BE2C (cell line): ENCODE measurements at places on chromosomes 16 and 17.

GRCh38 chr16:73265124-73265837 lies 217.4 kb upstream of the ZFHX3 start:
- DNase-seq: peak; percentile 41

DNA sequence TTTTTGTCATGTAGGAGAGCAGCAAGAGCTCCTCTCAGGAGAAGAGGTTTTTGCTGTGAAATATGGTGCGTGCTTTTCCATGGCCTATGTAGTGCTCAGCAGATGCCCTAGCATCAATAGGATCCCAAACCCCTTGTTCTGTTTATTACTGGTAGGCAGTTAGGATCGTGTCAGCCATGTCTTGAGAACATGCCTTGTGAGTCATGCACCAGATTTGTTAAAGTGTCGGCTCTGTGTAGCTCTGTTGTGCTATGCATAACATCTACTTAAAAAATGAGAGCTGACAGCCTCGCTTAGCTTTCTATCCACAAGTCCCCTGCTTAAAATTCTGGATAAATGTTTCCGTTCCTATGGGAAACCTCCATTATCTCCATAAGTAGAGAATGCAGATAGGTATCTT lies 4.4 kb upstream of the EIF4A3 start:
- no peak for DNase-seq

GRCh38 chr17:28427371-28427770 lies 21.4 kb upstream of the SLC46A1 start:
- DNase-seq: no peak

GRCh38 chr16:85718682-85719081 lies 29.9 kb upstream of the GINS2 start:
- DNase-seq: peak; percentile 63

DNA sequence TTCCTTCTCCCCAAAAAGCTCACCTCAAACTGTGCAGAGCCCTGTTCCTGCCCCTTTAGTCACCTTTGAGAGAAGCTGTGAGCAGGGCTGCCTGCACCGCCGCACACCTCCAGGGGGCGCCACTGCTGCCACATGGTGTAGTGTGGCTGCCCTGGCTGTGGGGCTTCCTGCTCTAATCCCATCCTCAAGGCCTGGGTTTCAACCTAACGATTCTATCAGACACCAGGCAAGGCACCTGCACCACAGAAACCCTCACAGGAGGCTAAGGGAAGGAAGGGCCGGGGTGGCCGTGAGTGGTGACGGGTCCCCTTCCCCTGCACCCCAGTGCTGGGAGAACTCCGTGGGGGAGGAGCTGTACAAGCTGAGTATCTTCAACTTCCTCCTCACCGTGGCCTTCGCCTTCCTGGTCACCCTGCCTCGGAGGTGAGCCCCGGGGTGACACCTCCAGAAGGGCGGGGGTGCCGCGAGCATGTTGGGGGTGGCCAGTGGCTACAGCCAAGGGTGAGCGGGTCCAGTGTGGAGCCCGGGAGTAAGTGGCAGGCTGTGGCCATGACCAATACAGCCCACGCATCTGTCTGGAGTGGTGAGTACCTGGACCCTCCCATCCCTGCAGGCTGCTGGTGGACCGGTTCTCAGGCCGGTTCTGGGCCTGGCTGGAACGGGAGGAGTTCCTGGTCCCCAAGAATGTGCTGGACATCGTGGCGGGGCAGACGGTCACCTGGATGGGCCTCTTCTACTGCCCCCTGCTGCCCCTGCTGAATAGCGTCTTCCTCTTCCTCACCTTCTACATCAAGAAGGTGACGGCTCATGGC lies 7.0 kb downstream of the TMC8 start:
- peak; percentile 27 for DNase-seq

DNA sequence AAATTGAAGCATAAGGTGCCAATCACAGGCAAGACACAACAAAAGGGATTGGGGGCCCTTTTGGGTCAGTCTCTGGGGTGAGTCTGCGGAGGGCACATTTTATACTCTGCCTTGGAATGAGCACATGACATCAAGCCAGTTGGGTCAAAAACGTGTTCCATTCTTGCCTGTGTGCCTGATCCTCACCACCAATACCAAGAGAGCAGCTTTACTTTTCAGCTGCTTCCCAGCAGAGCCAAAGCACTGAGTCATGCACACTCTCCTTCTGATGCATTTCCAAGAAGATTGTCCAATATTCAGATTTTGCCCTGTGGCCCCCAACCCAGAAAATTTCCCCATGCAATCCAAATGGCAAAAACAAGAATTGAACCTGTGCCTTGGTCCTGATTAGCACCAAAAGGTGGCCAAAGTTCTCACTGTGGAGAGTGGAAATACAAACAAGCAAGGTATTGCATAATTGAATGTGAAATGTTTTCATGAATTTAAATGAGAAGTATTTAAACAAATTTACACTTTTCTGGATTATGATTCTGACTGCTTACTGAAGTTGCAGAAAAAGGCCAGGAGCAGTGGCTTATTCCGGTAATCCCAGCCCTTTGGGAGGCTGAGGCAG lies 217.8 kb upstream of the SOX9 start:
- DNase-seq: no peak

DNA sequence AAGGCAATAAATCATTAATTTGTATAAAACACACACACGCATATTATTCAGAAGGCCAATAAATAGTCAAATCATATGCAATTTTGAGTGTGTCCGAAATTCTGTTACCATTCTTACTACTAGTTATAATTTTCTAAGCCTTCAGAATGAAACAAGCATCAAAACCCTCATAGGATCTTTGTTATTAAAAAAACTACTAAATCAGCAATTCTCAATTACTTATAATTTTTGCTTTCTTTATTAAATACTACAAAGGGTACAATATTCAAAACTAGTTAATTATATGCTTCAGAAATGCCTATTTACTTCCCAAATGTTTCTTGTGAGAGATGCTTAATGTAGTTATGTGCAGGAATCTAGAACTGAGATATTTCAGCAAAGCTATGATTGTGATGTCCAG lies 413.1 kb upstream of the KIF2B start:
- no peak for DNase-seq

GRCh38 chr17:7190276-7190917 lies 11.2 kb upstream of the ASGR1 start:
- no peak for DNase-seq

DNA sequence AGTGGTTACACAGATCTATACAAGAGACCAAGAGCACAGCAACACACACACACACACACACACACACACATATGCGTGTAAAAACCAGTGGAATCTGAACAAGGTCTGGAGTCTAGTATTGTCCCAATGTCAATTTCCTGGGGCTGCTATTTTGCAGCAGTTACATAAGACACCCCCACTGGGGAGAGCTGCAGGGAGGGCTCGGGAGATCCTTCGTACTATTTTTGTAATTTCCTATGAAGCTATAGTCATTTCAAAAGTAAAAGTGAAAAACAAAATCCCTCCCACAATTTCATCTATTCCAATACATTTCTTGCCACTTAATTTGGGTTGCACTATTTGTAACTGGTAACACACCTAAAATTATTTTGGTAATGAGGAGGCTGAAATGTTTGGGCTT lies 68.5 kb downstream of the C16orf95 start:
- DNase-seq: no peak

DNA sequence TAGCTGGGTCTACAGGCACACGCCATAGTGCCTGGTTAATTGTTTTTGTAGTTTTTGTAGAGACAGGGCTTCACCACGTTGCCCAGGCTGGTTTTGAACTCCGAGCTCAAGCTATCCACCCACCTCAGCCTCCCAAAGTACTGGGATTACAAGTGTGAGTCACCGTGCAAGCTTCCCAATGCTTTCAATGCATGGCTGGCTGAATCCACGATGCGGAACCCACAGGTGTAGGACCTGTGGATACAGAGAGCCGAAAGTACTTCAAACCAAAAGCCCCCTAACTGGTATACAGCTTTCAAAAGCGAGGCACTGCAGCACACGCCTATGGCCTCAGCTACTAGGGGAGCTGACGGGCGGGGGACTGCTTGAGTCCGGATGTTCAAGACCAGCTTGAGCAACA lies 44.8 kb downstream of the METTL16 start:
- no peak for DNase-seq

DNA sequence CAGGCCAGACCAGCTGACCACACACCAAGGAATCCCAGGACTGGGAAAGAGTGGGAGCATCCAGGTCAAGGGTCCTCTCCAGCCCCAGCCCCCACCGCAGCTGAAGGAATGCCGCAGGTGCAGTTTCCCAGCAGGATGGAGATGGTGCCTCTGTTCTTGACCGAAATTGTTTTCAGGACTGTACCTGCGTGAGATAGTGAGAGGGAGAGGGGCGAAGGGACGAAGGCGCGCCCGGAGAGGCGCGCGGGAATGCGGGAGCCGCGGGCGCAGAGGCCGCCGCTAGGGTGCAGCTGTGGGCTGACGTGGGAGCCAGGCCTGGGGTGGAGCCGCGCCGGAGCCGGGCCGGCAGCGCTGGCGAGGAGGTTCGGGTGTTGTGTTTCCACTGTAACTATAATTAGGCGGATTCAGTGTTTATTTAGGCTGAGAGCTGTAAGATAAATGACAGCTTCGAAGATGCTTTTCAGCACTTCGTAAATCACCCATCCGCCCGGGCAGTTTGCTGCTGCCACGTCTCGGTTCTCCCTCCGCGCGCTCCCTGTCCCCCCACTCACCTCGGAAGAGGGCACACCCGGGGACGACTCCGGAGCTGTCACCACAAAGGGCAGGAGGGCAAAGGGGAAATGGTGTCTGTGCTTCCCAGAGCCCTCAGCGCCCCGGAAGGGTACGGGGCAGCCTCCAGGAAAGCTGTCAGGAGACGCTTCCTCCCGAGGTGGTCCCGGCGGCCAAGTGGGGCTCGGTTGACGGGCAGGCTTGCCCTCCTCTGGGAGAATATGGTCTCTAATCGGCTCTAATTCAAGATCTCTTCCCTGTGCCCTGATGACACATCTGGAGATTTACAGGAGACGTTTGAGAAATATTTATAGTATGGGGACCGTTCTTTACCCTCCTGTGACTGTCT lies 38.2 kb downstream of the HOXB1 start:
- peak; percentile 51 for DNase-seq

- DNase-seq: no peak
Observed at GRCh38 chr17:81153340-81153803, 11.9 kb upstream of the PVALEF start.

DNA sequence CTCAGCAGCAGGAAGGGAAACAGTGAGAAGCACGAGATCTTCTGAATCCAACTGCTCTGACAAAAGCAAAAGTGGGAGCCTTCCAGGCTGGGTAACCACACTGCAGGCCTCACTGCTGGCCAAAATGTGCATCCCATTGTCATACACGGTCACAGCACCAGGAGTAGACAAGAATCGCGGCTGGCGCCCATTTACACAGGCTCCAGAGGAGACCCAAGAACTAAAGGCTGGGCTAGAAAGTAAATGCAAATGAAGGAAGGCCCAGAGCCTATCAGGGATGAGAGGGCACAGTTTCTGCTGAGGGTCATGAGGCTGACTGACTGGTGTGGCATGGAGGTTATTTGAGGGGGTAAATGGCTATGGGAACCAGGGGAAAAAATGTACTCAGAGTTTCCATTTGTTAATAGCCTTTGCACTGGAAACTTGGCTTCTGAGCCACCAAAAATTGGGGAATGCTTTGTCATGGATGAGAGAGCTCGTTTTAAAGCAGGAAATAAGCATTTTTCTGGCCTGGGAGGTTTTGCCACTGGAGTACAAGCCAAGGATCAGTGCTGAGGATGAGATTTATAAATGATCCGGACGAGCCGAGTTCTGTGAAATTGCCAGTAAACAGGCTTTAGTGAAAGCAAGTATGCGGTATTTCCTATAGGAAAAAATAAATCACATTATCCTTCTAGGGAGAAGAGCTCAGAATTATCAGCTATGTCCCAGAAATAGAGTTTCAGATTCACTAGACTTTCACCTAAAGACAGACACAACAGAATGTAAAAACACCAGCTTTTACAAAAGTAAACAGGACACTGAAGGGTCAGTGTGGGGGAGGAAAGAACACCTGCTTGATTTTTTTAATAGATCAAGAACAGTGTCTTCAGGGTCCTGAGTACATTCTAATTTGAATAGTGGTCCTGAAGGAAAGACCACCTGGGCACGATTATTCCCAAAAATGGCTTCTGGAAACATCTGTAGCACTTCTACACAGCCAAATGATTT lies 66.9 kb upstream of the GSG1L start:
- DNase-seq: no peak

DNA sequence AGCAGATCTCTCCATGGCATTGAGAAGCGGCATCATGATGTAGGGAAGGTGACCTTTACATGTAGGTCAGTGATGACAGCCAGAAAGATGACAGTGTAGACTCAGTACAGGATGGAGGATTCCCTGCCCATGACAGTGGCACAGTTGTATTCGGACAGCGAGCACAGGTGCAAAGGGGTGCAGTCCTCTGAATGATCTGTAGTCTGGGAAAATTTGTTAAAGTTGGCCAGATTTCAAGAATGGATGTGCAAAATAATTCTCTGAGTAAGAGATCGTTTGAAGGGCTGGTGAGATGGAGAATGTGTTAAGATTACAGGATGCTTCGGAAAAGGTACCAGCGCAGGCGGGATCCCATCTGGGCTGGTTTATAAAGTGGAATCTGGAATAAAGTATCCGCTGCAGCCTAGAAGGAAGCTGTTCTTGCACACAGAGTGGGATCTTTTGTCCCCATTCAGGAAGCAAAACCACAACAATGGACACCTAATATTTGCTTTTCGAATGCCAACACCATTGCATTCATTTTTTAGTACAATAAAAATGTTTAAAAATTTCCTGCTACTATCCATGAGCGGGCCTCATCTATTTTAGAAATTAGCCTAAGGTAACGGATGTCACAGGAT lies 101.2 kb downstream of the RPTOR start:
- DNase-seq: no peak

DNA sequence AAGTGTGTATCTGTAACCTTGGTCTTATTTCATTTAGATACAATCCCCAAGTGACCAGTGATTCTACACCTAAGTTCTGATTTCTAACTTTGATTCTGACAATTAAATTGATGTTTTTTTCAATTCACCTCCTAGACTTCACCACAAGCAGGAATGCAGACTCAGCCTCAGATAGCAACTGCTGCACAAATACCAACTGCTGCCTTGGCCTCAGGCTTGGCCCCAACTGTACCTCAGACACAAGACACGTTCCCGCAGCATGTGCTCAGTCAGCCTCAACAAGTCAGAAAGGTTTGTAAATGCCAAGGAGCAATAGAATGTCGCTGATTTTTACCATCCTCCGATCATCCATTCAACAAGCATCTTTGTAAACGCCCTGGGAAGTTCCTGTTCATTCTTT lies 177.7 kb downstream of the MRTFB start:
- DNase-seq: no peak

- DNase-seq: no peak
Observed at GRCh38 chr16:10609402-10609774, 29.0 kb upstream of the EMP2 start.

DNA sequence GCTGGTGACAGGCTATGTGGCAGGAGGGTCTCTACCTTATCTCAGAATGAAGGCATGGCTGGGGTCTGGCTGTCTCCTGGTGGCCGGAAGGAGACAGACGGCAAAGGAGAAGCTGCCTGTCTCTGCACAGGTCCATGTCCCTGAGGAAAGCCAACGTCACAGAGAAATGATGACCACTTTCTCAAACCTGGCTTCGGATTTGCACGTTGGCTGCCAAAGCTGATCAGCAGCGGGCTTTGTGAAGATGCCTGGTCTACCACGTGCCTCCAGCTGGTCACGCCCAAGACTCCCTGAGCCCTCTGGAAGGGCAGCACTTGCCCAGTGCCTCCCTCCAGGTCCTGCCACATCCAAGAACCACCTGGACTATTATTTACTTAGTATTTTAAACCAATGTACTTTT lies 8.4 kb downstream of the DEXI start:
- DNase-seq: no peak
